ENCODE measurements at places on chromosomes 6 and 20. TPM values are rescaled to one million over a fixed set of nuclear protein-coding genes. Genes with fewer than 3 reads are reported as not detected.

SAPCD1 gene
- 8.9 TPM for total RNA-seq

GRCh38 chr6:80527552-80528052 is 421.1 kb downstream of the BCKDHB start:
- H3K4me1 ChIP-seq: no peaks in the 10 kb centered on the region
- no peak for DNase-seq
- no peaks in the 10 kb centered on the region for H3K27me3 ChIP-seq
- no peak overlapping the region for H3K27ac ChIP-seq

DNA sequence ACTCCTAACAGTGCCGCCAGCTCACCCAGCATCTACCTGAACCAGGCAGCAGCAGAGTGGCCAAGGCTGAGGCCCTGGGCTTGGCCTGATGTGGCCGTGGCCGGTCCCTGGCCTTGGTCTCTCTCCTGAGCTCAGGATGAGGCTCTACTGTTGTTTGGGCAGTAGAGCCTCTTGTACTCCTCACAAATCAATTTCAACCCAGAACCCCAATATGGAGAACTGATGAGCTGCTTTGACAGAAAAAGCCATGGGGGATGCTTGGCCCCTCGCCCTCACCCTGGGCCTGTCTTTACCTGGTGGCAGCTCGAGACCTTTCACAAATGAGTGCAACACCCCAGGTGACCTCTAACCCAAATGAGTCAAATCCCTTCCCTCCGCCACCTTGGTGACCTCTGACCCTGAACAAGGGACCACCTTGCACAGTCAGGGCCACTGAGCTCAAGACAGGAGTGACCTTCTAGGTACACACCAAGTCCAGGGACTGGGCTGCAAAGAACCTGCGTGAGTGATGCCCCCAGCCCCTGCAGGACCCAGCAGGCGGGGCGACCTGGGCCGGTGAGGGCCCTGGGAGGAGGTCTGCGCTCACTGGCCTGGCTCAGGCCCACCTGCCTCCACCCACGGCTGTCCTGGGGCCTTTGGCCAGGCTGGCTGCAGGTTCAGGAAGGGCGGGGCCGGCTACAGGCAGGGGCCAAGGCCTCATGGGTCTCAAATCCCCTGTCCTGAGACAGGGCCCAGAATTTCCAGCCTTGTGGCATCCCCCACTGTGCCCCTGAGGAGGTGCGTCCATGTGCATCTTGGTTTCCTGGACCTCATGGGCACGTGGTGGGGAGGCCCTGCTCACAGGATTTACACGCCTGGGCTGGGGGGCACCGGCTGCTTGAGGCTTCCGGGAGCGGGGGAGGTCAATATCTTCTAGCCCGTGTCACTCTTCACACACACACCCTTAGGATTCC is 30.2 kb downstream of the PSMG4 start:
- DNase-seq: no peak
- H3K27me3 ChIP-seq: no peaks in the 10 kb centered on the region
- H3K36me3 ChIP-seq: no peaks in the 10 kb centered on the region
- no peak overlapping the region for H3K4me3 ChIP-seq

DNA sequence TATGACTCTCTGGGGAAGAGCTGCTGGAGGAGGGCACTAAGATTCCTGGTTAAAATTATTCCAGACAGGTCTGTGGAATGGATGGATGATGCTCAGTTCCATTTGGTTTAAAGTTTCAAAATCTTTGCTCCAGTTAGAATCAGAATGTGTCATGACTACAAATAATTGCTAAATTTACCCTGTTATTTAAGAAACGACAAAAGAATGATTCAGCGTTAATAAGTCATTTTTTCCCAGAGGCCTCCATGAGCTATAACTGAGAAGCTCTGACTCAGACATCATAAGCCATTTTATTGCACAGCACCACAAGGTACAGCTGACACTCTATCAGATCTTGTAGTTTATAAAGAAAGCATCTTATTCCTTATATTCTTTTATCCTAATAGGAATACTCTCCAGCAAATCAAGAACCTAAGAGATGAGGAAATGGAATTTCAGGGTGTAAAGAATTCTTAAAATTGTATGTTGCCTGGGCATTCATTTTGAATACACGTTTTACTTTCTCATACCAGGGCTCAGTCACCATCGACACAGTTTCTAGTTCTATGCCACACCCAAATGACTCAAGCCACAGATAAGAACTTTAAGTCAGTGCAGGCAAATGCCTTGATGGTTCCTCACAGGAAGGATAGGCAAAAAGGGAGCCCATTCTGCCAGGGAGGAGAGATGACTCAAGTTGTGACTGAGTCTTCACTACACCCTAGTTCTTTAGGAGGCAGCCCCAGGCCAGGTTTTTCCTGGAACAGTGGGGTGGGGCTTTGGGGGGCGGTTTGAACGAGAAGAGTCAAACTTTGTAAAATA is 636.0 kb downstream of the MMUT start:
- no peaks in the 10 kb centered on the region for H3K4me1 ChIP-seq
- peak; percentile 41 for DNase-seq

GRCh38 chr6:75223428-75223827 is 17.6 kb upstream of the COL12A1 start:
- no peak for DNase-seq
- no peaks in the 10 kb centered on the region for H3K4me1 ChIP-seq
- no peaks in the 10 kb centered on the region for H3K36me3 ChIP-seq
- H3K4me3 ChIP-seq: no peak overlapping the region
- no peak overlapping the region for H3K27ac ChIP-seq
- no peaks in the 10 kb centered on the region for H3K27me3 ChIP-seq

- H3K4me1 ChIP-seq: no peaks in the 10 kb centered on the region
- no peak for DNase-seq
- H3K27me3 ChIP-seq: no peaks in the 10 kb centered on the region
- H3K4me3 ChIP-seq: no peak overlapping the region
- no peak overlapping the region for H3K27ac ChIP-seq
- no peaks in the 10 kb centered on the region for H3K36me3 ChIP-seq
Observed at GRCh38 chr6:137863091-137863797, 3.8 kb upstream of the TNFAIP3 start.

GTF3C6 gene
- total RNA-seq: 87.4 TPM

B3GAT2 gene
- total RNA-seq: not detected

- no peak overlapping the region for H3K27ac ChIP-seq
- no peak overlapping the region for H3K4me3 ChIP-seq
- H3K27me3 ChIP-seq: no peaks in the 10 kb centered on the region
- H3K36me3 ChIP-seq: no peaks in the 10 kb centered on the region
Observed at GRCh38 chr6:14665827-14666724, 548.5 kb downstream of the CD83 start.
